ENCODE measurements at places on chromosomes 16 and 17.
A peak's percentile ranks its signal among the peaks of the same experiment; 100 is the strongest.

DNA sequence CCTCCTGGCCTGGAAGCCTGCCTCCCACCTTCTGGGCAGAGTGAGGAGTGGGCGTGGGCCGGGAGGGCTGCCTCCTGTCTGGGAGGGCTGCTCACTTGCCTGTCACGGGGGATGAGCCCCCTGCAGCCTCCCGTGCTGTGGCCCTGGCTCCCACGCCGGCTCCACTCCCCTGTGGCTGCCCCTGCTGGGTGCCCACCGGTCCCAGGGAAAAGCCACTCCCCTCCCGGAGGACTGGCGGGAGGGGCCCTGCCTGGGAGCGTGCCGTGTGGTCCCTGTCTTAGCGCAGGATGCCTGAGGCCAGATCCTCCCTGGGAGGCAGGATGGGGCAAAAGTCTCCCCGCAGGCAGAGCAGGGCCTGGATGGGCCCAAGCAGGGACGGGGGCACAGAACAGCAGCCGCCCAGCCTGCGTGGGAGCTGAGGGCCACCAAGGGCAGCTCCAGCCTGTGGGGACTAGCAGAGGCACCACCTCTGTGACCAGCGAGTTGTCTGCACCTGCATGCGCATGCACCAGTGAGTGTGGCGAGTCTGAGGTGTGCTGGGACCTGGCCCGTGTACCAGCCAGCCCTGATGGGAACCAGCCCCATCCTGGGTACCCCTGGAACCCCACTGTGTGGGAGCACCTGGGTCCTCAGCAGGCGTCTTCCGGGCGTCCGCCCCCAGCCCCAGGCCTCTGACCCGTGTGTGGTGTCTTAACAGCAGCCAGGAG lies 339.9 kb downstream of the SEC14L1 start:
- no peak for DNase-seq

DNA sequence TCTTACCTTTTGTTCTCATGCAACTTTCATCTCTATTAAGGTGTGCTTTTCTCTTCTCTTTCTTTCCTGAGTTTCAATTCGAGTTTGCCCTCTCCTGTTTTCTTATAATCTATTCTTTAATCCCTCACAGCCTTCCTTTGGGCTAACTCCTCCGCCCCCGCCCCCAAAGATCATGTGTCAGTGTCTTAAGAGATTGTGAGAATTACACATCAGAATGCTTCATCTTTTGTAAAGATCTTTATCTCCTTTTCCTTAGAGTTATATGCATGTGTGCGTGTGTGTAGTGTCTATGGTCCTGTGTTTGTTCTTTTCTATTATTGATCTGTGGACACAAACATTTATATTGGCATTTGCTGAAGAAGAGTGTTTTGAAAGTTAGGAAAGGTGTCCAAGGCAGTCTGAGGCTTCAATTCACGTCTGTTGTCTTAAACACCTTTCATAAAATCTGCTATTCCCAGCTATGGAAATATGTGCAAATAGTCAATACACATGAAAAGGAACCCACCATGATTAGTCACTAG lies 6.1 kb upstream of the ALDH3A2 start:
- no peak for DNase-seq

- DNase-seq: peak; percentile 21
These were observed 34.2 kb downstream of the CD300LF start for GRCh38 chr17:74678541-74678940.

DNA sequence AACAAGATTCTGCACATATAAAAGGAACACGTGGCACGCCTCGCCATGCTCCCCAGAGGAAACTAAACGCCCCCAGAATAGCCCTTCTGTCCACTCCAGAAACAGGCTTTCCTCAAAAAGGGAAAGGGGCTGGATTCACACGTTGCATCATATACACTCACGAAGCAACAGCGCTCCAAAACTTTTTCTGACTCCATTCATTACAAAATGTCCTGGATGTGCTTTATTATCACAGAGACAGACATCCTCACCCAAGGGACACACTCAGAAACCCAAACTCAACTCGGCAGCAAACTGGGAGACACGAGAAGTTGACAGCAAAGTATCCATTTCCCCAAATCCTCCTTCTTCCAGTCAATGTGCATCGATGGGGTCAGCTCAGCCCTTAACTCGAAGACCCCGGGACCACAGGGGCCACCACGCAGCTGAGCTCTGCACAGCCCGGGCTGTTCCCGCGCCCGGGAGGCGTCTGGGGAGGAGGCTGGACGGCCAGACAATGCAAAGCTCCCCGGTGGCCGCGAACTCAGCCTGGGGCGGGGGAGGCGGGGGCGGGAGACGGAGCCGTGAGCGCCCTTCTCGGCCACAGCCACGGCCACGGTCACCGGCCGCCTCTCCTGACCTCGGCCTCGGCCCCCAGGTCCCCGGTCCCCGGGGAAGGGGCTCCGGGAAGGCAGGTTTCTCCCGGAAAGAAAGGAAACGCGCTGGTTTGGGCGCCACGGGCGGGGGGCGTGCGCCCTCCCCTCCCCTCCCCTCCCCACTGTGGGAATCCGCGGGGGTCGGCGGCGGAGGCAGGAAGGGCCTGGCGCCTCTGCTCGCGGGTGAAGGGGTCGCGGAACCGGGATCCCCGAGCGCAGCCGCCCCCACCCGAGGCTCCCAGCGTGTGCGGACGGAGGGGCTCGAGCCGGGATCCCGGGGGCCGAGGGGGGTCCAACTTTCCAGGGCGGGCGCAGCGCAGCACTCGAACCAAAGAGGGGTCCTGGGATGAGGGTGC lies 1.2 kb downstream of the NXN start:
- no peak for DNase-seq

- DNase-seq: peak; percentile 45
These were observed 14.1 kb downstream of the TP53 start for GRCh38 chr17:7673239-7673638.

GRCh38 chr17:5785867-5786509 lies 201.7 kb upstream of the NLRP1 start:
- no peak for DNase-seq

- no peak for DNase-seq
These were observed 15.2 kb upstream of the C17orf78 start for GRCh38 chr17:37360632-37361031.

DNA sequence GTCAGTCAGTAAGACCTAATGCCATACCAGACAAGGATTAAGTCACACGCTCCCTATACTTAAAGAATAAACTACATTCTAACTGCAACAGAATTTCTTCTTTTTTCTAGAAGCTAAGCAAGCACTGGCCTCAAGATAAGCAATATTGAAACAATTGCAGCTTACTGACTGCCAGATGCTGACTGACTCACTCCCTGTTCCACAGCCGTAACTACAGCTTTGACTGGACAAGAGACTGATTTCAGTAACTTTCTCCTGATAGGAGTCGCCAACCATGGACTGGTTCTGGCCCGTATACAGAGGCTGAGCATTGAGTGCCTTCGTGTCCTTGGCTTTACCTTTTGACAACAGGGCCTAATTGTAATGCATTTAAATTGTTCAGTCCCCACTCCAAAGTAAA lies 67.9 kb downstream of the TRIM37 start:
- no peak for DNase-seq

GRCh38 chr17:83159204-83160049 lies 80.0 kb downstream of the METRNL start:
- no peak for DNase-seq

GRCh38 chr16:23863511-23864422 lies 28.0 kb downstream of the PRKCB start:
- peak; percentile 39 for DNase-seq

- peak; percentile 28 for DNase-seq
These were observed 6.9 kb upstream of the MAPK7 start for GRCh38 chr17:19371259-19372010.

DNA sequence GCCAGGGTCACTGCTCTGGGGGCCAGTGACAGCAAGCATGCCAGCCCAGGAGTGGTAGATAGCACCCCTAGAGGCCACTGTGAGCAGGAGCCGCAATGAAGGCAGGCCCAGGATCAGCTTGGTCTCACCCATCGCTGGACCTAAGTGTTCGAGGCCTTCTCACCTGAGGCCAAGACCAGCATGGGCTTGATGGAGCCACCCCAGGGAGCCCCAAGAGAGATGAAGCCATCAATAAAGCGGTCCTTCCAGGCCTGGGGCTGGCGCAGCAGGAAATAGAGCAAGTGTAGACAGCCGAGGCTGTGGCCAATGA lies 1.8 kb downstream of the LCAT start:
- peak; percentile 45 for DNase-seq

GRCh38 chr16:88700636-88701482 lies 5.3 kb downstream of the RNF166 start:
- peak; percentile 94 for DNase-seq

GRCh38 chr16:88560714-88561484 lies 9.3 kb upstream of the ZC3H18 start:
- DNase-seq: no peak

DNA sequence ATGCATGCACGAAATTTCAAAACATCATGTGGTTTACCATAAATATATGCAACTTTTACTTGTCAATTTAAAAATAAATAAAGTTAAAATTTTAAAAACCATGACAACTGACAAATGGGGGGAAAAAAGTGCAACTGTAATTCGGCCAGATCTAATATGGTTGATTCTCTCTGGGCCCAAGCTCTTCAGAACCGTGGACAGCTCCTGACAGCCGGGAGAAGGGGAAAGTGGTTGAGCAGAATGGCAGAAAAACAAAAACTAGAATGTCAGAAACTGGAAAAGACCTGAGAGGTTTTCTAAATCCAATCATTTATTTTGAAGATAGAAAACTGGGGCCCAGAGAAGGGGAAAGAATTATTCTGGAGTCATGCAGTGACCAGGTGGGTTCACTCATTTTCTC lies 126.6 kb downstream of the TMEM132E start:
- no peak for DNase-seq

- DNase-seq: no peak
These were observed 47.3 kb downstream of the RPH3AL start for GRCh38 chr17:305090-305976.

- DNase-seq: no peak
These were observed 58.7 kb downstream of the HSD17B2 start for GRCh38 chr16:82093666-82094300.

DNA sequence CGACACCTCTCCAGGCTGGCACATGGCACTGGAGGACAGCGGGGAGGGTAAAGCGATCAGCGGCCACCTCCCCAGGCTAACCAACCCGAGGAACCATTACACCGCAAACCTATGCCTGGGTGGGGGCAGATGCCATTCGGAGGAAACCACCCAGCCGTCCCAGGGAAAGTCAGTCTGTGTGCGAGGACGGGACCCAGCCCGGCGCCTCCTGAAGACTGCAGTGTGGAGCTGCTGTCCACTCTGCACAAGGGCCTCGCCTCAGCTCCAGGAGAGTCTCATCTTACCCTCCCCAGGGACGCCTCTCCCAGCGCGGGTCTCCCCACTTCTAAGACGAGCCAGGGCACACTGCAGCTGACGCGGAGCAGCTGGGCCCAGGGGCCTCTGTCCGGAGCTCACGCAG lies 8.0 kb downstream of the SLC38A10 start:
- no peak for DNase-seq

DNA sequence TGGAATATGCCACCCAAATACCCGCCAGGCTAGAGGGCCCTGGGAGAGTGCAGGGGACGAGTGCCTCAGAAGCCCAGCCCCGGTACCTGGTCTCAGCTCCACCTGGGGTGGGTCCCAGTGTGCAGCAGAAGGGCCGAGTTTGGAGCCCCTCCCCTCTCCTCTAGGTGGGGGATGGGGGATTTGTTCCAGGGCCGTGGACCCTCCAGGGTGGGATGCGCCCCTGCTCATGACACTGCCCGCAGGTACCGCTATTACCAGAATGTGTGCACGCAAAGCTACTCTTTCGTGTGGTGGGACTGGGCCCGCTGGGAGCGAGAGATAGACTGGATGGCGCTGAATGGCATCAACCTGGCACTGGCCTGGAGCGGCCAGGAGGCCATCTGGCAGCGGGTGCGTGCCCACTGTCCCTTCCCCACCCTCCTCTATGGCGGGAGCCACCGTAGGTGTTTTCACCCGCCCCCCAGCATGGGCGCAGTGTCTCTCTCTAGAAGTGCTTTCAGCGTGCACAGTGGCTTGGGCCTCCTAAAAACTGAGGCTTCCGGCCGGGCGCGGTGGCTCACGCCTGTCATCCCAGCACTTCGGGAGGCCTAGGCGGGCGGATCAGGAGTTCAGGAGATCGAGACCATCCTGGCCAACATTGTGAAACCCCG lies 1.2 kb downstream of the NAGLU start:
- DNase-seq: no peak

DNA sequence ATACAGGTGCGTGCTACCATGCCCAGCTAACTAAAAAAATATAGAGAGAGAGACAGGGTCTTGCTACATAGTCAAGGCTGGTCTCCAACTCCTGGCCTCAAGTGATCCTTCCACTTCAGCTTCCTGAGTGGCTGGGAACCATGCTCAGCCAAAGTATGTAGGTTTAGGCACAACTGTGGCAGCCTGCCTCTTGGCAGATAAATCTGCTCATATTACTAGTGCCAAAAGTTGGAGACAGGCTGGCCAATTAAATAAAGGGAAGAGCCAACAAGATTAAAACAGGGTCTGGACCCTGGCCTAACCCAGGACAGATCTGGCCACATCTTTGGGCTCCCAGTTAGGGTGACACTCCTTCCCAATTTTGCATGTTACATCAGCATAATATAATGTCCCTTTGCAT lies 151.7 kb downstream of the CBLN1 start:
- no peak for DNase-seq

DNA sequence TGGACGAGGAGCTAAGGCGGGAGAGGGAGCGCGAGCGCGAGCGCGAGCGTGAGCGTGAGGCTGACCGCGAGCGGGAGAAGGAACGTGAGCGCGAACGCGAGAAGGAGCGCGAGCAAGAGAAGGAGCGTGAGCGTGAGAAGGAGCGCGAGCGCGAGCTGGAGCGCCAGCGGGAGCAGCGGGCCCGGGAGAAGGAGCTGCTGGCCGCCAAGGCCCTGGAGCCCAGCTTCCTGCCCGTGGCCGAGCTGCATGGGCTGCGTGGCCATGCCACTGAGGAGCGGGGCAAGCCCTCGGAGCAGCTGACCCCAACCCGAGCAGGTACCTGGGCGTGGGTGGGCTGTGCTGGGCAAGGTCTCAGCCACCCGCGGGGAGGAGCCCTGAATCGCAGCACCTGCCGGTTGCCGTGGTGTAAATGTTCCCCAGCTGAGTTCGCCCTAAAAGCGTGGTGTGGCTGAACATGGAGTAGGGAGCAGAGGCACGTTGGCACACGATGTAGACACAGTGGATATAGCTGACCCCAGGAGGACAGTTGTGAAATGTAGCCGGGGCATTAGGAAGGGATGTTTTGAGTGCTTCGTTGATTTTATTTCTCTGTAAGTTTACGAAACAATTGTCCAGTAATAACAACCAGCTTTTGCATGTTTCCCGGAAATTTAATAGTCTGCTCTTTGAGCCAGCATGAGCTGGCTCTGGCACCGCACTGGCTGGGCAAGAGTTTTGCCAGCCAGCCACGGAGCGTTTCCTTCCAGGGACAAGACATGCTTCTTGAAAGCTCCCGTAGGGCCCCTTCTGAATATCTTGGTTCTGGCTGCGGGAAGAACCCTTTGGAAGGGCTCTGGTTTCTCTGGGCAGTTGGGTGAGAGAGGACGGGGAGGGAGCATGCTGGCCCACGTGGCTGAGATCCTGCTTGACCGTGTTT lies 32.1 kb downstream of the GINS2 start:
- DNase-seq: no peak

DNA sequence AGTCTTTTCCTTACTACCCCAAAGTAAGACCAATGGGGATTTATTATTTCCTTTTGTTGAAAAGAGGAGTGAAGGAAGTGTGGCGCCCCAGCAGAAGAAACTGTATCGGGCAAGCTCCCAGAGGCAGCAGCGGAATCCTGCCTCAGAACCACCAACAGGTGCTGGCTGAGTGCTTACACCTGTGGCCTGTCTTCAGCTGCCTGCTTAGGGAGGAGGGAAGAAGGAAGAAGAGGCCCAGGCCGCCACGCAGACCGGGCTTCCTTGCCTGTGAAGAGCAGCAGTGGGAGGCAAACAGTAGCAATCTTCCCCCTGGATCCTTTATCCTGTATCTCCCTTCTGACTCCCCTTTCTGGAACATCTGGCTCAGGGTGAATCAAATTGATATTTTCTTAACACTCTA lies 134.7 kb downstream of the AATF start:
- DNase-seq: no peak

Data from CD4-positive, alpha-beta T cell treated with Interleukin-10 for 1 hour (primary cell).